ENCODE measurements at places on chromosomes 16 and 17. TPM values are rescaled to one million over a fixed set of nuclear protein-coding genes. Genes with fewer than 3 reads are reported as not detected.
A peak's percentile ranks its signal among the peaks of the same experiment; 100 is the strongest.

DNA sequence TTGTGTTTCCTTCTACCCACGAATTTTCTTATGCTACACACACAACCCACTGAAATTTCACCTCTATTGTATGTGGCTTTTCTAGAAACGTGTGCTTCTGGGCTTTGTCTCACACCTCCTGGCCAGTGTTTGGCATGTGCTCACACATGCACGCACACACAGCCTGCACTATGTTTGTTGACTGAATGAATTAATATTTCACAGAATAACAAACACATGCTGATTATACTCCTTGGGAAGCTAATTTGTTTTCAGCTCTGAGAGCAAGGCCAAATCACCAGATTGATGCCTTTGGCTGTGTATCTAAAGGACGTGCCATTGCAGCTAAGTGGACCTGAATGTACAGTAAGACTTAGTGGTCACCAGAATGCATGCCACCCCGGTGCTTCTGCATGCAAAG is 210.7 kb downstream of the WWOX start:
- DNase-seq, result no peak
- H3K36me3 ChIP-seq, result no peaks in the 10 kb centered on the region
- no peak overlapping the region for H3K4me3 ChIP-seq
- no peaks in the 10 kb centered on the region for H3K27me3 ChIP-seq
- H3K27ac ChIP-seq, result no peak overlapping the region

- no peak overlapping the region for H3K4me3 ChIP-seq
- H3K36me3 ChIP-seq, result no peaks in the 10 kb centered on the region
- no peaks in the 10 kb centered on the region for H3K4me1 ChIP-seq
- no peaks in the 10 kb centered on the region for H3K27me3 ChIP-seq
- DNase-seq, result no peak
These were observed 76.2 kb downstream of the RBFOX1 start for GRCh38 chr16:7408700-7409365.

GRCh38 chr17:64775701-64776570 is 113.8 kb upstream of the SMURF2 start:
- H3K27me3 ChIP-seq, result no peaks in the 10 kb centered on the region
- H3K4me3 ChIP-seq, result no peak overlapping the region
- peak overlapping the region; percentile 70 for H3K27ac ChIP-seq
- peaks cover 4% of the 10 kb centered on the region for H3K36me3 ChIP-seq
- no peak for DNase-seq

Gene HOXB1
- total RNA-seq, result not detected

- H3K27me3 ChIP-seq, result no peaks in the 10 kb centered on the region
- H3K4me1 ChIP-seq, result no peaks in the 10 kb centered on the region
- DNase-seq, result no peak
These were observed 26.3 kb downstream of the MYLK3 start for GRCh38 chr16:46721885-46722284.

- H3K27me3 ChIP-seq, result no peaks in the 10 kb centered on the region
- no peaks in the 10 kb centered on the region for H3K36me3 ChIP-seq
- peaks cover 28% of the 10 kb centered on the region for H3K4me1 ChIP-seq
- no peak overlapping the region for H3K27ac ChIP-seq
- no peak overlapping the region for H3K4me3 ChIP-seq
These were observed 15.6 kb downstream of the SNX29 start for GRCh38 chr16:11992008-11992584.

DNA sequence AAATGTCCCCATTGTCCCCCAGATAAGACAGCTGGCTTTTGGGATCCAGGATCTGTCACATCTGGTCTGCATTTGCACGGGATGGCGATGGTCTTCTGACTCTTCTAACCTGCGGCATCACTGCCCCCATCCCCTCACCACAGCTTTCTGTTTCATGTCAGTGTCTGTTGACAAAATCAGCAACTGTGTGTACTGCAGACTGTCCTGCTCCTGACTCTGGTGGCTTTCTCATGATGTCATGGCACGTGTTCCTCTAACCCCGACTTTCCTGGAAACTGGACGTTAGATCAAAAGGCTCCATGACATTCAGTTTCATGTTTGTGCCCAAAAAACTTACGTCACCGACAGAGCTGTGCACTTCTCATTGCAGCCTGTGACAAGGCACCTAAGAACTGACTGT is 30.1 kb upstream of the CPNE2 start:
- H3K27ac ChIP-seq, result peak overlapping the region; percentile 74
- H3K36me3 ChIP-seq, result peaks cover 14% of the 10 kb centered on the region
- H3K27me3 ChIP-seq, result no peaks in the 10 kb centered on the region
- no peak for DNase-seq
- peaks cover 20% of the 10 kb centered on the region for H3K4me1 ChIP-seq
- H3K4me3 ChIP-seq, result no peak overlapping the region

Gene TMEM235
- not detected for total RNA-seq

Gene SCPEP1
- total RNA-seq, result 210 TPM

Data from lower lobe of right lung (tissue), 2 donors.